Thoracic aorta (tissue), 2 donors: ENCODE measurements at places on chromosomes 7 and 10. TPM values are rescaled to one million over a fixed set of nuclear protein-coding genes. Genes with fewer than 3 reads are reported as not detected.

- no peak overlapping the region for H3K27ac ChIP-seq
- DNase-seq: no peak
Measured at GRCh38 chr7:73487486-73487885, 34.6 kb downstream of the BAZ1B start.

- no peaks in the 10 kb centered on the region for H3K36me3 ChIP-seq
- H3K4me1 ChIP-seq: peaks cover 17% of the 10 kb centered on the region
- H3K27ac ChIP-seq: peak overlapping the region; percentile 99
- H3K27me3 ChIP-seq: no peaks in the 10 kb centered on the region
- DNase-seq: no peak
Measured at GRCh38 chr10:78973901-78974616, 94.7 kb upstream of the ZMIZ1 start.

GRCh38 chr10:44723082-44723481 lies 188.1 kb upstream of the TMEM72 start:
- peaks cover 21% of the 10 kb centered on the region for H3K4me1 ChIP-seq
- H3K27me3 ChIP-seq: no peaks in the 10 kb centered on the region
- no peak overlapping the region for H3K27ac ChIP-seq
- DNase-seq: no peak

- H3K4me3 ChIP-seq: no peak overlapping the region
- H3K4me1 ChIP-seq: no peaks in the 10 kb centered on the region
- no peak for DNase-seq
- no peak overlapping the region for H3K27ac ChIP-seq
- H3K27me3 ChIP-seq: no peaks in the 10 kb centered on the region
Measured at GRCh38 chr7:144378651-144379050, 23.4 kb downstream of the ARHGEF5 start.

GRCh38 chr7:94276795-94277194 lies 117.9 kb upstream of the COL1A2 start:
- DNase-seq: no peak
- no peaks in the 10 kb centered on the region for H3K4me1 ChIP-seq
- no peaks in the 10 kb centered on the region for H3K27me3 ChIP-seq

- DNase-seq: no peak
- H3K36me3 ChIP-seq: no peaks in the 10 kb centered on the region
- H3K4me3 ChIP-seq: no peak overlapping the region
- H3K4me1 ChIP-seq: no peaks in the 10 kb centered on the region
- H3K27me3 ChIP-seq: no peaks in the 10 kb centered on the region
Measured at GRCh38 chr10:108358912-108359311, 1194.4 kb upstream of the SORCS1 start.

DNA sequence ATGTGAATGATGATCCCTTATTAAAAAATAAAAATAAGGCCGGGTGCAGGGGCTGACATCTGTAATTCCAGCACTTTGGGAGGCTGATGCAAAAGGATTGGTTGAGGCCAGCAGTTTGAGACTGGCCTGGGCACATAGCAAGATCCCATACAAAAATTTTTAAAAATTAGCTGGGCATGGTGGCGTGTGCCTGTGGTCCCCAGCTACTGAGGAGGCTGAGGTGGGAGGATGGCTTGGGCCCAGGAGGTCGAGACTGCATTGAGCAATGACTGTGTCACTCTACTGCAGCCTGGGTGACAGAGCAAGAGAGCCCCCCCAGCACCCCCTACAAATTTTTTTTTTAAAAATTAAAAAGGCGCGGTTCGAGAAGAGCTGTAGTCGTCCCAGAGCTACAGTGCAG lies 1.2 kb upstream of the BRI3 start:
- peaks cover 24% of the 10 kb centered on the region for H3K4me1 ChIP-seq
- no peaks in the 10 kb centered on the region for H3K36me3 ChIP-seq
- peak overlapping the region; percentile 78 for H3K4me3 ChIP-seq
- H3K27me3 ChIP-seq: no peaks in the 10 kb centered on the region

- H3K36me3 ChIP-seq: no peaks in the 10 kb centered on the region
- peaks cover under 1% of the 10 kb centered on the region for H3K4me1 ChIP-seq
- DNase-seq: no peak
- H3K27ac ChIP-seq: no peak overlapping the region
- no peak overlapping the region for H3K4me3 ChIP-seq
- no peaks in the 10 kb centered on the region for H3K27me3 ChIP-seq
Measured at GRCh38 chr10:70125918-70126552, 6.6 kb downstream of the AIFM2 start.

GRCh38 chr10:90372451-90372850 lies 485.4 kb downstream of the HTR7 start:
- H3K4me1 ChIP-seq: no peaks in the 10 kb centered on the region
- no peak overlapping the region for H3K4me3 ChIP-seq
- no peak for DNase-seq
- H3K27ac ChIP-seq: no peak overlapping the region

- H3K27ac ChIP-seq: peak within 1 kb of the TSS; percentile 61
- DNase-seq: no peak
- H3K36me3 ChIP-seq: no peaks in the 10 kb centered on the region
- no peaks in the 10 kb centered on the region for H3K4me1 ChIP-seq
- H3K27me3 ChIP-seq: no peaks in the 10 kb centered on the region
Measured at GRCh38 chr7:150341263-150342120, at the start of gene RARRES2. Gene RARRES2, minus strand, starts transcription at chr7:150341629. Its CDS starts 1,020 bp downstream, at chr7:150340609.

GRCh38 chr10:31926160-31926559 lies 2.5 kb downstream of the ARHGAP12 start:
- H3K4me3 ChIP-seq: peak overlapping the region; percentile 86
- H3K36me3 ChIP-seq: no peaks in the 10 kb centered on the region
- no peak for DNase-seq

GRCh38 chr7:121037957-121038716 lies 49.6 kb downstream of the CPED1 start:
- no peaks in the 10 kb centered on the region for H3K27me3 ChIP-seq
- peaks cover 14% of the 10 kb centered on the region for H3K4me1 ChIP-seq
- no peaks in the 10 kb centered on the region for H3K36me3 ChIP-seq
- H3K27ac ChIP-seq: no peak overlapping the region
- no peak for DNase-seq

DNA sequence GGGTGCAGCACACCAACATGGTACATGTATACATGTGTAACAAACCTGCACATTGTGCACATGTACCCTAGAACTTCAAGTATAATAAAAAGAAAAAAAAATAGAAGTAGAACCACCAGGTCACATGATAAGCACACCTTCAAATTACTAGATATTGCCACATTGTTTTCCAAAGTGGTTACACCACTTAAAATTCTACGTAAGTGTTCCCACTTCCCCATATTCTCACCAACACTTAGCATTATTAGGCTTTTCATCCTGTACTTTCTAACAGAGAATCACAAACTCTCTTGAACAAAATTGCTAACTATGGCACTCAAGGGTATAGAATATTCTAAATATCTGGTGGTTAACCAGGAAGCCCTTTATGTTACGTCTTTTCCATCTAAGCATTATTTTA lies 22.6 kb downstream of the SH3PXD2A start:
- peaks cover 15% of the 10 kb centered on the region for H3K4me1 ChIP-seq
- no peak for DNase-seq
- no peaks in the 10 kb centered on the region for H3K36me3 ChIP-seq
- H3K27ac ChIP-seq: no peak overlapping the region
- H3K27me3 ChIP-seq: no peaks in the 10 kb centered on the region
- H3K4me3 ChIP-seq: no peak overlapping the region

- H3K4me3 ChIP-seq: no peak overlapping the region
- no peak for DNase-seq
- no peaks in the 10 kb centered on the region for H3K36me3 ChIP-seq
- no peaks in the 10 kb centered on the region for H3K27me3 ChIP-seq
- H3K27ac ChIP-seq: no peak overlapping the region
Measured at GRCh38 chr7:2079332-2080059, 153.2 kb downstream of the MAD1L1 start.

DNA sequence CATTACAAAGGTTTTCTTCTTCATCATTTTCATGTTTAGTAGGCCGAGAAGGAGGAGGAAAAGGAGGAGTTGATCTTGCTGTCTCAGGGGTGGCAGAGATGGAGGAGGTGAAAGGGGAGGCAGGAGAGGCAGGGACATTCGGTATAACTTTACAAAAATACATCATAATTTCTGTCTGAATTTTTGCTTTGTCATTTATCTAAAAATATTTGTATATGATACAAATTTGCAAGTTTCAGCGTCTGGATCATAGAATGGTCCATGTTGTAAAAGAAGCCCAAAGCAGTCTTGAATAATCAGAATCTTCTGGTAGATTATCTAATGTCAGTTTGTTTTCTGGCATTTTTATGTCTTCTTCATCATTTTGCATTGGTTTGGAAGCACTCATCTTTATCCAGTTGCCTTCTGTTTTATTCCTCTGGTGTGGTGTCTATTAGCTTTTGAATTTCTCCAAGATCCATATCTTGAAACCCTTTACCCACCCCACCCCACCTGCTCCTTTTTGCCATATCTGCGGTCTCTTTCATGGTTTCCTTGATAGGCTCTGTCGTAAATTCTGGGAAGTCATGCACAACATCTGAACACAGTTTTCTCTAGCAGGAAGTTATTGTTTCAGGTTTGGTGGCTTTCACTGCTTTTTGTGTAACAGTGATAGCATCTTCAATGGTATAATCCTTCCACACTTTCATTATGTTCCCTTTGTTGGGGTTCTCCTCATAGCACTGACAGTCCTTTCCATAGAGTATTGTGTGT lies 95.0 kb downstream of the ST7 start:
- peaks cover 29% of the 10 kb centered on the region for H3K4me1 ChIP-seq
- no peaks in the 10 kb centered on the region for H3K27me3 ChIP-seq
- H3K4me3 ChIP-seq: no peak overlapping the region
- no peak for DNase-seq
- H3K36me3 ChIP-seq: no peaks in the 10 kb centered on the region

DNA sequence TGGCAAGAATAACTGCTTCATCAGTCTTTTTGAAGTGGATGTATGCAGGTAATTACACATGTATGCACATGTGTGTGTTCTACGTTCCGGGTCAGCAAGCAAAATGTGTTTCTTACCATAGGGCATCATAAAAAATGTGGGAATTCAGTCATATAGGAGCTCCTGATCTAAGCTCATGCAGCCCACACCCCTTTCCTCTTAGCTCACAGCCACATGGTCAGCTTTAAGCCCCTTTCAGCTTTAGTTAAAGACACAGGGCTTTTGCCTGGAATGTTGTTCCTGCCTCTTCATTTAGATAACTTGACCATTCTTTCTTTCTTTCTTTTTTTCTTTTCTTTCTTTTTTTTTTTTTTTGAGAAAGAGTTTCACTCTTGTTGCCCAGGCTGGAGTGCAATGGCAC lies 258.1 kb downstream of the RPS24 start:
- no peak overlapping the region for H3K27ac ChIP-seq
- peaks cover 12% of the 10 kb centered on the region for H3K4me1 ChIP-seq
- no peaks in the 10 kb centered on the region for H3K36me3 ChIP-seq
- no peak overlapping the region for H3K4me3 ChIP-seq
- DNase-seq: no peak

GRCh38 chr7:3408814-3409595 lies 108.0 kb downstream of the SDK1 start:
- H3K36me3 ChIP-seq: no peaks in the 10 kb centered on the region
- no peak overlapping the region for H3K27ac ChIP-seq
- H3K4me3 ChIP-seq: no peak overlapping the region
- no peaks in the 10 kb centered on the region for H3K4me1 ChIP-seq
- no peak for DNase-seq

GRCh38 chr10:114771157-114771556 lies 50.4 kb upstream of the FHIP2A start:
- H3K4me3 ChIP-seq: no peak overlapping the region
- H3K27me3 ChIP-seq: no peaks in the 10 kb centered on the region
- no peaks in the 10 kb centered on the region for H3K36me3 ChIP-seq
- no peak overlapping the region for H3K27ac ChIP-seq

DNA sequence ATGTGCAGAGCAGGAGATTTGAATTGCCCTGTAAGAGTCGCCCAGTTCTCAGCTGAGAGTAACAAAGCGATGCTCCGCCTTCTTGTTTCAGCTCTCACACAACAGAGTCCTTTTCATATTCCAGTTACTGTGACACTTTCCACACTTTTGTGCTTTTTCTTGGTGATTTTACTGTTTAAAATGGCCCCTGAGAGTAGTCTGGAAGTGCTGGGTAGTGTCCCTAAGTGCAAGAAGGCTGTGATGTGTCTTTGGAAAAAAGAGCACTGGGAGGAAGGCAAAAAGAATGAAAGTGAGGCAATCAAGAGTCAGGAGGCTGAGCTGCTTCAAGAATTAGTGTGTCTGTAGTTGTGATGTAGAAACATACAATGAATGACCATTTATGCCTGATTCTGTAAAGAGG lies 201.2 kb upstream of the SEMA3E start:
- H3K36me3 ChIP-seq: no peaks in the 10 kb centered on the region
- no peak overlapping the region for H3K27ac ChIP-seq
- H3K4me3 ChIP-seq: no peak overlapping the region
- H3K4me1 ChIP-seq: no peaks in the 10 kb centered on the region

DNA sequence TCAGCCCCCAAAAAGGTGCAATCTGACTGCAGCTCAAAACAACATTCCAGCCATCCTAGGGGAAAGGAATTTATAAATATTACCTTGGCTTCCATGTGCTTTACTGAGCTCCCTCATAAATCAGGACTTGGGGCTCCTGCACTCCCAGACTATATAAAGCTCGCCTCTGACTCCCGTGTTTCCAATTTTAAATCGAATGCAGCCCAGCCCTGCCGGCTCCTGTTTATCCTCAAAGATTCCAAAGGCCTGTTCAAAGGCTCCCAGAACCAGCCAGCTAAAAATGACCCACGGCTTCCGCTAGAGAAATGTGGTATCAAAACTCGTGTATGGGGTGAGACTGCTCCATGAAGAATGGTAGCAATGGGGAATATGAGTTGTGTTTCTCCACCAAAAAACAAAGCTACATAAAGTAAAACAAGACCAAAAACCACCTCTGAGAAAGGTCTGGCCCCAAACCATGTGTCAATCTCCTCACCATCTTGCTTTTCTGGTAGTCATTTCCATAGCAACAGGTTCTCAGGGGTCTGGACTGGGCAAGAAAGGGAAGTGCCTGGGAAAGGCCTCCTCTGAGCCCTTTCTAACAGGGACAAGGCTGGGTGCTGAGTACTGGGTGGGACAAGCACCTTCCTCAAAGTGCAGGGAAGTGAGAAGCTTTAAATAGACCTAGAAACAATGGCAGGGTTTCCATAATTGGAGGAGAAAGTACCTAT lies 5.1 kb downstream of the CALML3 start:
- no peaks in the 10 kb centered on the region for H3K27me3 ChIP-seq
- H3K27ac ChIP-seq: peak overlapping the region; percentile 76
- no peak overlapping the region for H3K4me3 ChIP-seq
- no peak for DNase-seq

SPACDR gene
- not detected for total RNA-seq

FAM237B gene
- total RNA-seq: not detected

MACC1 gene
- 0.14 TPM for total RNA-seq

PDZD8 gene
- 32.9 TPM for total RNA-seq

ADAMTS14 gene
- not detected for total RNA-seq

FAM24A gene
- not detected for total RNA-seq

ICA1 gene
- 9.9 TPM for total RNA-seq

ERVW-1 gene
- total RNA-seq: not detected

PNLIPRP3 gene
- not detected for total RNA-seq

PNLIP gene
- total RNA-seq: 1.7 TPM

CLDN15 gene
- 7.4 TPM for total RNA-seq

OR2A5 gene
- not detected for total RNA-seq
